ENCODE measurements at places on chromosomes 1 and 21. TPM values are rescaled to one million over a fixed set of nuclear protein-coding genes. Genes with fewer than 3 reads are reported as not detected.

Gene RPE65
- not detected for total RNA-seq

Gene ERG
- 3.0 TPM for total RNA-seq

Gene VHLL
- total RNA-seq, result not detected

Gene CD5L
- not detected for total RNA-seq

Gene RNU1-2
- 3,937 TPM for total RNA-seq

Gene LCE1C
- not detected for total RNA-seq

Gene FAM177B
- total RNA-seq, result not detected

Gene ITPKB
- 21.2 TPM for total RNA-seq

Gene PCAT6
- 9.9 TPM for total RNA-seq

Gene LAD1
- 20.7 TPM for total RNA-seq

Gene FMN2
- 0.33 TPM for total RNA-seq

Gene ITLN2
- 0.41 TPM for total RNA-seq

Data from mesothelial cell of epicardium (in vitro differentiated cells).